ENCODE measurements at places on chromosomes 3 and 15.

DNA sequence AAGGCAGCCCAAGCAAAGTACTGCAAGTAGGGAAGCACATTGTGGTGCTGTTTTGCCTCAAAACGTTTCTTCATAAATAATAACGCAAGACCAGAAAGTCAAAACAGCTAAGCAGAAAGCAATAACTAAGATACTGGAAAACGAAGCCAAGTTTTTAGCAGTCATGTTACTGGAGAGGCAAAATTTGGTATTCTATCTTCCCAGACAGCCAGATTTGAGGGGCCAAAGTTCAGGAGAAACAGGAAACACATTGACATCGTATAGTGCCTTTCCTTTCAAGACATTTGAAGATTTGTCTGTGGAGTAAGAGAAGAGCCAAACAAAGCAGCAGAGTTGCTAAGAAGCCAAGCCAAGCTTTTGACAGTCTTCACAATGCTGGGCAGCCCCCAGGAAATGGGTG, 843.6 kb upstream of the NECTIN3 start:
- no peak for DNase-seq

GRCh38 chr3:70702132-70702531, 389.7 kb upstream of the MDFIC2 start:
- DNase-seq, result no peak

GRCh38 chr3:60017631-60018030, 967.8 kb upstream of the CFAP20DC start:
- DNase-seq, result peak; percentile 27

DNA sequence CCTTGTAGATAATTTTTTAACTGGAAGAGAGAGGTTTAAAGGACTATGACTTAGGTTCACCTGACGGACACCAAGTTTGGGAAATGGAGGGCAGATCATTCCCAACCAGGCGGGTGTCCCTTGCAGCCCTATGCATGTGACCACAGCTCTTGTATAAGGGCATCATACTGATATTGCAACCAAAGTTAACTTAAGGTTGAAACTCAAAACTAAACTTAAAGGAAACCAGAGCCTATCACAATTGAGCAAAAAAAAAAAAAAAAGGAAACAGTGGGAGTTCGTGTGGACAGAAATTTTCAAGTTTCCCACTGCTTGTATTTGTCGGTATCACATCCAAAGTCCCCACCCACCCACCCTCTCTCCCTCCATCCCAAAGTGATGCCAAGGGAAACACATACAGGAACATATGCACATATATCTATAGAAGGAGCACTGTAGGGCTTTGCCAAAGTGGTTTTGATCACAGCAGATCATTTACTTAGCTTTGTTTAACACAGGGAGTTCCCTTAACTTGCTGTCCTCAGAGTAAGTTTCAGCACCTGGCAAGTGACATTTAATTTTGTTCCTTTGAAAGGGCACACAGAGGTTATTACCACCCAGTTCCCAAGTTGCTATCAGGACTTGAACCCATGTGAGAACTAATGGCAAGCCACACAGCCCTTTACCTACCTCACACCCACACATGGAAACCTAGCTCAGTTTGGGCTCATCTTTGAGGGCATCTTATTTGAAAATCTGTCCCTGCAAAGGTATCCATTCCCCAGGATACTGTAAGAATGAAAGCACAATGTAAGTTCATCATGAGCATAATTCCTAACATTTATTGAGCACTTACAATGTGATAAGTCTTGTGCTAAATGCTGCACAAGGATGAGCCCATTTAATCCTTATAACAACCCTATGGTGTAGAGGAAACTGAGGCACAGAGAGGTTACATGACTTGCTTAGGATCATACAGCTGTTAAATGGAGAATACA, 204.5 kb upstream of the CMC1 start:
- DNase-seq, result no peak

GRCh38 chr3:161067335-161067734, 37.8 kb downstream of the B3GALNT1 start:
- DNase-seq, result no peak
